ENCODE measurements at places on chromosomes 6 and 20. TPM values are rescaled to one million over a fixed set of nuclear protein-coding genes. Genes with fewer than 3 reads are reported as not detected.

The SRSF12 gene
- 18.0 TPM for total RNA-seq

The MICB gene
- total RNA-seq, result 2.8 TPM

The DACT2 gene
- total RNA-seq, result 15.9 TPM

The BFSP1 gene
- total RNA-seq, result 676 TPM

The PHF20 gene
- 46.5 TPM for total RNA-seq

The SGK2 gene
- 3.0 TPM for total RNA-seq

The TINAG gene
- not detected for total RNA-seq

The PACRG gene
- 10.6 TPM for total RNA-seq

The HLA-DQB1 gene
- total RNA-seq, result 0.27 TPM

Measured in camera-type eye (tissue), 1 donor.